ENCODE measurements at places on chromosomes 12 and 14.

GRCh38 chr12:127125607-127126259 lies 1141.2 kb upstream of the TMEM132C start:
- peak; percentile 82 for DNase-seq

DNA sequence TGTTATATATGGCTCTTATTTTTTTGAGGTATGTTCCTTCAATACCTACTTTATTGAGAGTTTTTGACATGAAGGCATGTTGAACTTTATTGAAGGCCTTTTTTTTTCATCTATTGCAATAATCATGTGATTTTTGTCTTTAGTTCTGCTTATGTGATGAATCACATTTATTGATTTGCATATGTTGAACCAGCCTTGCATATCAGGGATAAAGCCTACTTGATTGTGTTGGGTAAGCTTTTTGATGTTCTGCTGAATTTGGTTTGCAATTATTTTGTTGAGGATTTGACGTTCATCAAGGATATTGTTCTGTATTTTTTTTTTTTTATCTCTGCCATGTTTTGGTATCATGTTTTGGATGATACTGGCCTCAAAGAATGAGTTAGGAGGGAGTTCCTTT lies 15.2 kb upstream of the ART4 start:
- DNase-seq: no peak

GRCh38 chr14:21016413-21017190 lies 8.3 kb downstream of the NDRG2 start:
- DNase-seq: no peak

GRCh38 chr12:55935738-55936151 lies 4.8 kb downstream of the DGKA start:
- DNase-seq: no peak

DNA sequence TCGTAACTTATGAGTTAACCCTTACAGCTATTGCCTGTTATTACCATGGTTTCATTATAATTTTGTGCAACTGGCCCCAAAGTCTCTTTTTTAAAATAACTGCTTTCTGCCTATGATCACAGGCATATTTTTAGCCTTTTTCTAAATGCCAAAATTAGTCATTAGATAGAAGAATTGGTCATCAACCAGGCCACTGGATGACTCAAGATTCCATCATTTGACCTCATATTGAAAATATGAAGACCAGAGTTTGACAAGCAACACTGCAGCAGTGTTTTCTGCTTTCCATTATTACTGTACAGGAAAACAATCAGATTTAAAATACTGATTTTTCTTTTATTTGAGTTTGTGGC lies 54.7 kb upstream of the OTOGL start:
- DNase-seq: no peak

Measured in HT-29 (cell line).